M059J (cell line): ENCODE measurements at places on chromosomes 11 and 22. TPM values are rescaled to one million over a fixed set of nuclear protein-coding genes. Genes with fewer than 3 reads are reported as not detected.
A peak's percentile ranks its signal among the peaks of the same experiment; 100 is the strongest.

MMP3 gene
- 126 and 136 TPM in 2 replicates for total RNA-seq

SLC22A6 gene
- total RNA-seq = not detected in 2 replicates

APOL5 gene
- total RNA-seq = not detected in 2 replicates

UEVLD gene
- 46.7 and 124 TPM in 2 replicates for total RNA-seq

FAR1 gene
- total RNA-seq = 29.3 and 35.6 TPM in 2 replicates

RIMBP3B gene
- 0.02 and 0.57 TPM in 2 replicates for total RNA-seq

LRP5 gene
- 10.1 and 19.7 TPM in 2 replicates for total RNA-seq

DNA sequence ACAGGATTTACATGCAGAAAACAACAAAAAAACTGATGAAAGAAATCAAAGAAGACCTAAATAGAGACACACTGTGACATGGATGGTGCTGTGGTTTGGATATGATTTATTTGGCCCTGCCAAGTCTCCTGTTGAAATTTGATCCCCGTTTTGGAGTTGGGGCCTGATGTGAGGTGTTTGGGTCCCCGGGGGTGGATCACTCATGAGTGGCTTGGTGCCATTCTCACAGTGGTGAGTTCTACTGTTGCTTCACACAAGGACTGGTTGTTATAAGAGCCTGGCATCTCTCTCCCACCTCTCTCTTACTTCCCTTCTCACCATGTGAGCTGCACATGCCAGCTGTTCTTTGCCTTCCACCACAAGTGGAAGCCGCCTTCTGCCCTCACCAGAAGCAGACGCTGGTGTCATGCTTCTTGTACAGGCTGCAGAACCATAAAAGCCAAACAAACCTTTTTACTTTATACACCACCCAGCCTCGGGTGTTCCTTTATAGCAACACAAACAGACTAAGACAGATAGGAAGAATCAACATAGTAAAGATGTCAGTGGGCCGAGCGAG, 7.8 kb upstream of the RTL6 start:
- peak; percentile 40 for DNase-seq

GRCh38 chr11:99537681-99538080, 516.9 kb downstream of the CNTN5 start:
- DNase-seq = peak; percentile 12

DNA sequence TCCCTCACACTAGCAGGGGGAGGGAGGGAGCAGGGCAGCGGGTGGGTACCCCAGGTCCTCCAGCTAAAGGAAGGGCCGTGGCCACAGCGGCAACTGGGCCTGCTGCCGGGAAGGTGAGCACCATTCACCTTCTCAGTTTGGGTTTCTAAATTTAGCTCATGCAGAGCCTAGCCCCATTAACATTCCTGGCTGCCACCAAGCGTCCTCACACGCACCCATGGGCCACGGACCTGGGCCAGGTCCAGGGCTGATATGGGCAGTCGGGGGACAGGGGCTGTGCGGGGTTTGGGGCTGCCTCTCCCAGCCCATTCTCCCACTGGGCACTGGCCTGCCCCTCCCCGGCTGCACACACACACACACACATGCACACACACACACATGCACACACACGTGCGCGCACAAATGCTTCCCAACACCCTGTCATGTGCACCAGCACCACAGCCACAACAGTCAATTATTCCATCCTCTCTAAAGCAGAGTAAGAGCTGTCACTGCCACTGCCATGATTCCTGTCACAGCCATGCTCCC, 28.7 kb downstream of the SYT7 start:
- peak; percentile 48 for DNase-seq

DNA sequence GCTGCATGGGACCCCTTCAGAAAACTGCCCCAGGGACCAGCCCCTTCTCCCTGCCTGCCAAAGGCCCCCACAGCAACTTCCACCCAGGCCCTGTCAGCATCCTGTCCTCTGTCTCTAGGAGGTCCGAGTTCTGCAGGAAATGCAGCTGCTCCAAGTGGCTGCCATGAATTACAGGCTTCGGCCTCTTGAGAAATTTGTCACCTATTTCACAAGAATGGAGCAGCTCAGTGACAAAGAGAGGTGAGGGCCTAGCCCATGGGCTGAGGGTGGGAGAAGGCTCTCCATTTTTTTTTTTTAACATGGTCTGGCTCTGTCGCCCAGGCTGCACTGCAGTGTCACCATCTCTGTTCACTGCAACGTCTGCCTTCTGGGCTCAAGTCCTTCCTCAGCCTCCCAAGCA, 7.3 kb downstream of the RGL4 start:
- DNase-seq = no peak

GRCh38 chr11:24264868-24265267, 232.0 kb upstream of the LUZP2 start:
- no peak for DNase-seq

GRCh38 chr11:34256626-34257025, 101.2 kb downstream of the ABTB2 start:
- DNase-seq = no peak

- DNase-seq = no peak
These were observed 74.4 kb downstream of the SLC1A2 start for GRCh38 chr11:35344681-35345574.

DNA sequence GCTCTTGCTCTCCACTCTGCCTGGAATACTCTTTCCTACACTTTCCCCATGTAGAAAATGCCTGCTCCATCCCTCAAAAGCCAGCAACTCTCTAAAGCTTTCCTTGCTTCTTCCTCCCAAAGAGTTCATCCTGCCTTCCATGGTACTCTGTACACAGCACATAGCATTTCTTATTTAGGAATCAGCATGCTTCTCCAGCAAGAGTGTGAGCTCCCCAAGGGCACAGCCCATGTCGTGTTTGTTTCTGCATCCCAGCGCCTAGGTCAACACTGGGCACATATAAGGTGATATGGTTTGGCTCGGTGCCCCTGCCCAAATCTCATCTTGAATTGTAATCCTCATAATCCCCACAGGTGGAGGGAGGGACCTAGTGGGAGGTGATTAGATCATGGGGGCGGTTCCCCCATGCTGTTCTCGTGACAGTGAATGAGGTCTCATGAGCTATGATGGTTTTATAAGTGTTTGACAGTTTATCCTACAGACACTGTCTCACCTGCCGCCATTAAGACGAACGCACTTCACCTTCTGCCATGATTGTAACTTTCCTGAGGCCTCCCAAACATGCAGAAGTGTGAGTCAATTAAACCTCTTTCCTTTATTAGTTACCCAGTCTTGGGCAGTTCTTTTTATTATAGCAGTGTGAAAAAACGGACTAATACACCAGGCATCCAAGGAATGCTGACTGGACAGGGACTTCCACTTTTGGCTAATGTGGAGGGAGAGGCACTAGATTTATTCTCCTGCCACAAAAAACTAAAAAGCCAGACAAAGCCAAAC, 8.2 kb downstream of the VPS37C start:
- peak; percentile 90 for DNase-seq

- peak; percentile 17 for DNase-seq
These were observed 1225.7 kb downstream of the JRKL start for GRCh38 chr11:97615546-97615945.

- peak; percentile 40 for DNase-seq
These were observed 6.5 kb downstream of the KREMEN1 start for GRCh38 chr22:29079218-29079901.

DNA sequence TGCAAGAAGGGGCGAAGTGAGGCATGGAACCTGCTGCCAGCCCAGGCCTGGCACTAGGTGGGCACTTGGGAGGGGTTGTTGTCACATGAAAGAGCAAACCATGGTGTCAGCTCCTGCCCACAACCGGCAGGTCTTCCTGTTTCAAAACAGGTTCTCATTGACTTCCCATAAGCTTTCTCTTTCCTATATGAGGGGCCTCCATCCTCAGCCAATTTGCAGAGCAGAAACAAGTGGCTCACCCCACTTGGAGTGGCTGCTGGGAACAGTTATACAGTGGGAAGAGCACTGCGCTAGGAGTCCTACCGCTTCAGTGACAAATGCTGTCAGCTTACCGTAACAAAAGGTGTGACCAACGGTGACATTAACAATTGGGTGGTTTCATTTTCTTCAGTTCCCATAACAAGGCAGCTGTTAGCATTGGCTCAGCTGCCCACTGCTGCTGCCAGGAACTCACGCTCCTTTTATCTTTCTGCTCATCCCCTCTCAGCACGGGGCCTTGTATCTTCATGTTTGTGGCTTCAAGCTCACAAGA, 10.2 kb upstream of the SSTR3 start:
- DNase-seq = no peak

DNA sequence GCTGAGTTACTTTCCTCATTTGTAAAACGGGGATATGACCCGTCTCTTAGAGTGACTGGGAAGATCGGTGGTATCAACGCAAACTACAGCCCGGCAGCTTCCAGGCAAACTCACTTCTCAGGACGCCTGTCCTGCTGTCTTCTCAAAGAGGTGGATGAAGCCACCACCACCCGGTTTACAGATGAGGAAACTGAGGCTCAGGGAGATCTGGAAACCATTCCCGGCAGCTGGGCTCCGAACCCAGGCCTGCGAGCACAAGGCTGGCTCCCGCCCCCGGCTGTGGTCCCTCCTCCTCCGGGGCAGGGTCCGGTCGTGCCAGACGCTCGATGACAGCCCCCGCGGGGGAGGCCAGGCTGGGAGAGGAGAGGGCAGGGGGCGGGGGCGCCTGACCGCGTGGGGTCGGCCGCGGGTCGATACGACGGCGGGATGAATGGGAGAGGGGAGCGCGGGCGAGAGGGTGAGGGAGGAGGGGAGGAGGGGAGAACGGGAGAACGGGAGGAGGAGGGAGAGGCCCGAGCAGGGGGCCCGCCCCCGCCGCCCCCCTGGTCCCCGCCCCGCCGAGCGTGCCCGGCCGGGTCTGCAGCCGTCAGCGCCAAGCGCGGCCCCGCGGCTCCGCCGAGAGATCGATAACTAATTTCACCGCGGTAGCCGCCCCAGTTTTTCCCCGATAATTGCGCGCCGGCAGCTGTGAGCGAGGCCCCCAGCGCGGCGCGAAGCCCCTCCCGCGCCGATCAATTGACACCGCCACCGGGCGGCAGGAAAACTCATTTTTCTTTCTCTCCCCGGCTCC, 14.0 kb downstream of the IGLL1 start:
- no peak for DNase-seq

GRCh38 chr11:59729834-59730233, 16.2 kb upstream of the OR10V1 start:
- DNase-seq = no peak

DNA sequence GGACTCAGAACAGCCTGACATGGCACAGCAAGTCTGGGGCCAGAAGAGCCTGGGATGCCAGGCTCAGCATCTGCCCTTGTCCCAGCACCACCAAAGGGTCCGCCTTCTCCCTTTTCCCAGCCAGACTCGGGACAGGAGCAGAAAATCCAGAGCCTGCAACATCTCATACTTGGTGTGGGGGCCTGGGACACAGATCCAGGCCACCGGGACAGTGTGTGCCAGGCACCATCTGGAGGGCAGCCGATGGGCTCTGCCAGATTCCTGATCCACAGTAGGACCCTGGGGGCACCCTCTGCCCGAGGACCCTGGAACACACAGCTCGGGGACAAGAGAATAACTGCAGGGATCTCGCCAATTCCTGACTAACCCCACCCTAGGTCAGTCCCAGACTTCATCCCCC, 67.7 kb downstream of the PHF21B start:
- no peak for DNase-seq

DNA sequence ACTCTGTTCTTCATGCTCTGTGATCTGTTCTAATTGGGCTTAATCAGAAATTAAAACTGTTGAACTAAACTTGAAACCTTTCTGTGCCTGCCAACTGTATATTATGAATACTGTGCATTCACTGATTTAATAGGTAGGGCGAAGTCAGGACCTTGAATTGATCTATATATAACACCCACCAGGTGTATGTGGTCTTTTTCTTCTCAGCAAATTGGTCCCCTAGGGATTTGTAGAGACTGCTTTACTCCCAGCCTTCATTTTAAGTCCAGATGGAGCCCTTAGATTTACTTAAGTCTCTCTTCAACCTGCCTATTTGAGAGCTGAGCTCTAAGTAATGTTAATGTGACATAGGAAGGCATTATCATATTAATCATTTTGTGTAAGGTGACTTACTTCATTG, 257.5 kb downstream of the TMEM135 start:
- no peak for DNase-seq

DNA sequence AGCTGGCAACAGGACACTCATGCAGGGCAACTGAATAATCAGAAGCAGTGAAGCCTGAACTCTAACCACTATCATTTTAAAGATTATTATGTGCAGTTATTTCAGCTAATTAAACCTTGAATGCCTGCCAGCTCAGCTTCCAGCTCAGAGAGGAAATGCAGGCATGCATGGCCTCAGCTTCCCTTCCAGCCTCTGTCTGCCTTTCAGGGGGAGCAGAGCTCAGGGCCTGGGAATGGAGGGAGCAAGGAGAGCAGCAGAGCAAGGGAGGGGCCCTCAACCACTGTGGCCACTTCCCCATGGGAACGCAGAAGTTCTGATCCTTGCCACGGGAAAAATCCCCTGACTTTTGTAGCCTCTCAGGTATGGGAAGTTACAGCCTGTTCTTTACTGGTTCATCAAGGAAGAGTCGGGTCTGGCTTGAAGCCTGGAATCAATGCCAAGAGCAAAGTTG, 32.5 kb upstream of the APLNR start:
- DNase-seq = peak; percentile 40
